Suppressor macrophage treated with lipopolysaccharide for 4 hours (primary cell): ENCODE measurements at places on chromosomes 1 and 21.

DNA sequence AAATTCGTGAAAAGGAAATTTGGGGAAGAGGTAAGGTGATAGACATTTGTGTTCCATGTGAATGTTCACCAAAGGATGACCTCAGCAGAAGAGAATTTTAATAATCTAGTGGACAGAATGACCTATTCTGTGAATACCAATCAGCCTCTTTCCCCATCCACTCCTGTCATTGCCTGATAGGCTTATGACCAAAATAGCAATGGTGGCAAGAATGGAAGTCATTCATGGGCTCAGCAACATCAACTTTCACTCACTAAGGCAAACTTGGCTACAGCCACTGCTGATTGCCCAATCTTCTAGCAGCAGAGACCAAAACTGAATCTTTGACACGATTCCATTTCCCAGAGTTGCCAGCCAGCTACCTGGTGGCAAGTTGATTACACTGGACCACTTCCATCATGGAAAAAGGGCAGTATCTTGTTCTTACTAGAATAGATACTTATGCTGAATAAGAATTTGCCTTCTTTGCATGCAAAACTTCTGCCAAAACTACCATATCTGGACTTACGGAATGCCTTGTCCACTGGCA lies 348.7 kb upstream of the PBX1 start:
- no peak for DNase-seq

GRCh38 chr1:180927841-180928240 lies 15.1 kb downstream of the KIAA1614 start:
- DNase-seq, result no peak

DNA sequence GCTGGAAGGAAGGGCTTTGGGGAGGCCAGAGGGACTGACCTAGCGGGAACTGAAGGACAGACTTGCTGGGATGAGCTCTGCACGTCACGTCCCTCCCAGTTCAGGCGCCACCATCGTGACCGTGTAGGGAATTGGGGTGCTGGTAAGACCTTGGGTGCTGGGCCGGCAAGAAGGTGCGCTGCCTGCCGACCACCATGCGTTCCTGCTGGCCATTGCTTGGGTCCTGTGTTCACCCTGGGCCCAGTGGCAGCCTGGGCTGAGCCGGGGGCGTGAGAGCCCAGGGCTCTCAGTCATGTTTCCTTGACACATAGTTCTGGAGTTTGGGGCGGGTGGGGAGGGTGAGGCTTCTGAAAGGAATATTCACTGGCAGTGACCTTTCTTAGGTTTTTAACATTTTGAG lies 176.0 kb downstream of the CAMTA1 start:
- no peak for DNase-seq

GRCh38 chr21:21232320-21232719 lies 234.1 kb downstream of the NCAM2 start:
- no peak for DNase-seq

DNA sequence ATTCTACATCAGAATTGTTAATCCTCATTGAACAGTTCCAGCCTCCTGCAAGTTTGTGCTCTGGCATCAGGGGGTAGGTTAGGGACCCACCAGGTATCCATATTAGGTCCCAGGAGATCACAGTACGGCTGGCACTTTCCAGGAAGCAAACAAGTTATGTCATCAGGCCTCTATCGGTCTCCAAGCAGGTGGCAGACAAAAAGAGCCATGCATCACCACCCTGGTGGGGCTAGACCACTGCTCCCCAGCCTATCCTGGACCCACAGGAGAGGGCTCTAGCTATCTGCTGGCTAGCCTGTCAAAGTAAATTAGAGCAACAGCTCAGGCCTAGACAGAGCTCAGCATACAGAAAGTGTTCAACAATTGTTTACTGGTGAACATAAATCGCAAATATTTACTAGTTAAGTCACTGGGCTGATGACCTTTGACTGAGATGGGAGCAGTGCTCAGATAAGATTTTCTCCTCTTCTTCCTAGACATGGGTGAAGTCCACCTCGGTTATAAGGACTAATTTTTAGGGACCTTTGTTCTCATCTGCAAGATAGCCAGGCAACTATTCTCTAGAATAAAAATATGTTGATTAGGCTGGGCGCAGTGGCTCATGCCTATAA lies 6.4 kb downstream of the NUAK2 start:
- DNase-seq, result no peak
